ENCODE measurements at places on chromosomes 11 and 22.

- no peak for DNase-seq
Observed at GRCh38 chr11:17102462-17102861, 25.0 kb upstream of the RPS13 start.

DNA sequence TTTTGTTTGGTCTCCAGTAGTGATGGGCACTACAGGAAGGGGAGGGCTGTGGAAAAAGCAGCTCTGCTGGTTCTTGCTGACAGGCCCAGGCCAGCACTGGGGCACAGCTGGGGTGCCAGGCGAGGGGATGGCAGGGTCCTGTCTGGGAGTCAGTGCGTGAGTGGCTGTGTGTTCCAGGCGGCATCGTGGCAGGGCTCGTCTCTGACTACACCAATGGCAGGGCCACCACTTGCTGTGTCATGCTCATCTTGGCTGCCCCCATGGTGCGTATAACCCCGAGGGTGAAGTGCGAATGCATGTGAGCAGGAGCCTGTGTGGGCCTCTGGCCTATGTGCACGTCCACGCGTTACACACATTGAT, 20.9 kb downstream of the SLC37A2 start:
- no peak for DNase-seq

GRCh38 chr11:98136357-98136756, 884.4 kb upstream of the CNTN5 start:
- DNase-seq: no peak

DNA sequence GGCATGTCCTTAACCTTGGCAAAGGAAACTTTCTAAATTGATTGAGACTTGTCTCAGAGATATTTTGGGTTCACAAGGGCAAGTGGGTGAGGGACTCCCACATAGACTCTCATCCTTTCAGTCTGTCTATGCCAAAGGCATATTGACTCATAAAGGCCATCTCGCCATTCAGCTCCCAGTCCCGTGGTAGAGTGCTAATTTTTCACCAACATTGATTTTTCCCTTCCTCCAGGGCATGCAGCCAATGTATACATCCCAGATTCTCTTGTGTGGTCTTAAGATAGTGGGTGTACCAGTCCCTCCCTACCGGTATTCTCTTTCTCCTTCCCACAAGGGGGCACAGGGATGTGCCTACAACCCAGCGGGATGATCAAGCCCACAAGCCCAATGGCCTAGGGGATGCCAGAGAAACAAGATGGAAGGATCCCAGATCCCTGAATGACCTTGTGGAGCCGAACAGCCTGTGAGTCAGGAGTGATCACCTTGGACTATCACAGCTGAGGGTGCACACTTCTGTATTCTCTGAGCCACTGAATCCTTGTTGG, 7.9 kb downstream of the C11orf96 start:
- no peak for DNase-seq

- DNase-seq: no peak
Observed at GRCh38 chr22:49367041-49367697, 460.5 kb downstream of the BRD1 start.

GRCh38 chr11:7571640-7572000, 57.8 kb downstream of the PPFIBP2 start:
- DNase-seq: peak; percentile 67

- DNase-seq: no peak
Observed at GRCh38 chr11:34284156-34284555, 73.7 kb downstream of the ABTB2 start.

DNA sequence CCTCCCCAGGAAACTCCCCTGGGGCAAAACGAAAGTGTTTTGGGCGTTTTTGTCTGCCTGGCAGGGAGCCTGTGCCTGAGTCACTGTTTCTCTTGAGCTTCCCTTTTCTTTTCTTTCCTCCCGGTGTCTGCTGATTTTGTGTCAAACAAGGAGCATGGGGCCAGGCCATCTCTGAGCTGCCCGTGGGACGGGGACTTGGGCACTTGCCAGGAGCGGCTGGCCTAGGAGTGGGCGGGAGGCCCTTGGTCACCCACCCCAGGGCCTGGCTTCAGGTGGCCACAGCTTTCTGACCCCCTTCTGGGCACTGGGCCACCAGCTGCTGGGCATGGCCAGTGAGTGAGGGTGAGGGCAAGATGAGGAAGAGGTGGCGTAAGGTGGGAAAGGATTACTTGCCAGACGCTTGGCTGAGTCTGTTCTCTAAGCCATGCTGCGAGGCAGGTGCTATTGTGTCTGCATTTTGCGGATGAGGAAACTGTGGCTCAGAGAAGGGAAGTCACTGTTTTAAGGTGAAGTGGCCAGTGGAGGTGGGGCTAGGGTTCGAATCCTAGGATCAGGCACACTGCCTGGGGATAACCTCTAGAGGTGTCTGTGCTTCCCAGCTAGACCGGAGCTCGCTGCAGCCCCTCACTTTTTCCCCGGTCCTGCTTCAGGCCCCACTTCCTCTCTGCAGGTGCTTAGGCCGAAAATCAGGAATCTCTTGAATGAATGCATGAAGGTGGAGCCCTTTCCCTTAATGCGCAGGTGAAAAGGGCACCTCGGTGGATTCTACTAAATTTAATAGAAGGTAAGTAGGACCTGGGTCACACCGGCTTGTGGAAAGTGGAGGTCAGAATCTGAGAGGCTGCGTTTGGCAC, 7.8 kb upstream of the NFAM1 start:
- no peak for DNase-seq

DNA sequence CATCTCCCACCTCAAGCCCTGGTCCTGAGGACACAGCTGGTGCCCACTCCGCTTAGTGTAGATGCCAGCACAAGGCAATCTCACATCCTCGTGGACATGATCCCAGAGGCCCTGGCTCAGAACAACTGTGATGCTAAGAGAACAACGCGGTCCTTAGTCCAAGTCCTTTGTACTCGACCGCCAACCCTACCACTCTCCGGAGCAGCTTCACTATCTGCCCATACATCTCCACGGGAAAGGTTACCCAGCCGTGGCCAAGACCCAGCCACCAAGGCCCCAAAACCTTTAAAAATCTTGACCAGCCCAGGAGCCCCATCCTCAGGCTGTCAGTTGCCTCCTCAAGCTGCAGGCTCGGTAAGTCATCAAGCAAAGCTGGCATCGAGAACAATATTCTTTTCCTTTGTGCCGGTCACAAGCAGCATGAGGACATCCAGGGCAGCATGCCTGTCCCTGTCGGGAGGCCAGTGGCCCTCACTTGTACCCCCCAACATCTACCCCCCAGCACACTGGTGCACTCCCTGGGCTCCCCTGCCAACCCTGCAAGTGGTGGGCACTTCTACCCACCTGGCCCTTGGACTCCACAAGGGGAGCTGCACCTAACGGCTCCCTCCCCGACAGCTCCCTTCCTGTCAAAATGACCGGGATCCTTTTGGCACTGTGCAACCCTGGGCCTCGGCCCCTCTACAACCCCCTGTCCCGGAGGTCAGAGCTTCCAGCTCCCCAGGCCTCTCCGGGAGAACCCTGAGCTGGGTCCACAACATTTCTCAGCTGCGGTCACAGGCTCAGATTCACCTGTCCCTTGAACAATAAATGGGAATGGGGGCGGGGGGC, 2.5 kb downstream of the OSBPL5 start:
- DNase-seq: no peak

DNA sequence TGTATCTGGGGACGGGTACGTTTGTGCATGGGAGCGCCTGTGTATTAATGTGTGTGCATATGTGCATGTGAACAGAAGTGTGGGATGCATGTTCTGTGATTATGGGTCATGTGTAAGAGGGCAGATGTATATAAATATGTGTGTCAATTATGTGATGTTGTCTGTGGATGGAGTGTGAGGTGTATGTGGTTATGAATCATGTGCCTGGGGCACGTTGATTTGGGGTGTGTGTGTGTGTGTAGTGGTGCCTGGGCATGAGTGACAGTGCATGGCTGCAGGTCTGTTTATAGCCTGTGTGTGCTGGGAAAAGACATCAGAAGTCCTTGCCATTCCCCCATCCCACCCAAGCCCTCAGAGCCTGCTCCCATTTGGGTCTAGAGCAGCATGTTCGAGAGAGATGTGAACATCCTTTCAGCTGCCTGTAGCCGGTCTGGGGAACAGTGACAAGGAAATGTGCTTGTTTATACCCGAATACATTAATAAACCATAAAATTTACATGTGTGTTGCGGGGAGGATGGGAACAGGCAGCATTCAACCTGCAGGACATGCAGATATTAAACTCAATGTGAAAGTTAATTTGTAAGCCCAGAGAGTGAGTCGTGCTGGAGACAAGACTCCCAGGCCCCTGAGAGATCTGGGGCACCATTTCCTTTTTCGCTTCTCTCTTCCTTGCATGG, 129.0 kb downstream of the NECTIN1 start:
- DNase-seq: no peak

DNA sequence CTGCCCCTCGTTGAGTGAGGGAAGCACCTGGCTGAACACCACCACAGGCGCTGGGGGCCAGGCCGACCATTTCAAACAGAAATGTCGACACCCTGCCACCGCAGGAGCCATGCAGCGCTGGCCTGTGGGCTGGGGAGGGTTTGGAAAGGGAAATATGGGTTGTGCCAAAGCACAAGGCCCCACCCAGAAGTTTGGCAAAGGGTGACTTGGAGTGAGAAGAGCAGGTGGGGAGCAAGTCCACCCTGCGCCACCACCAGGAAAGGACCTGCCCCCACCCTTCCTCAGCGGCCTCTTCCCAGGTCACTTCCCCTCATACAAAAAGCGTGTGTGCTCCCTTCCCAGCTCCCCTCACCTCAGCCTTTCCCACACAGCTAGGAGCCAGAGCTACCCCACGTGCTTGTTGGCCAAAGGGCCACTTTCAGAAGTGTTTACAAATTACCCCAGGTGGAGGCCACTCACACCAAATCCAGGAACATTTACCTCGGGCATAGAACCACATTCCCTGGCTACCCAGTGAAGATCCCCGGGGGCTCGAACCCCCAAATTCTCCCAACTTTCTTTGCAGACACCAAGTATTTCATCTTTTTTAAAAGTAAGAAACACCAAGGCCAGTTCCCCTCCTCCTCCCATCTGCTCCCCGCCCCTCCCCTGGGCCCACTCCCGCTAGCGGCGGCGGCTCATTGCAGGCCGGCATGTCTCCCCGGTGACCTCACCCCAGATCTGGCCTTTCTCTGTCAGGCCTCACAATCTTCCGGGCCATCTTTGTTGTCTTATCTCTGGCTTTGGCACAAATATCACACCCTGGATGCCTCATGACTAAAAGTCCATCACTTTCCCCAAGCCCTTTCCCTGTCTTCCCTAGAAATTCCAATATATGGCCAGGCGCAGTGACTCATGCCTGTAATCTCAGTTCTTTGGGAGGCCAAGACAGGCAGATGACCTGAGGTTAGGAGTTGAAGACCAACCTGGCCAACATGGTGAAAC, 20.5 kb upstream of the SCGB1A1 start:
- no peak for DNase-seq

DNA sequence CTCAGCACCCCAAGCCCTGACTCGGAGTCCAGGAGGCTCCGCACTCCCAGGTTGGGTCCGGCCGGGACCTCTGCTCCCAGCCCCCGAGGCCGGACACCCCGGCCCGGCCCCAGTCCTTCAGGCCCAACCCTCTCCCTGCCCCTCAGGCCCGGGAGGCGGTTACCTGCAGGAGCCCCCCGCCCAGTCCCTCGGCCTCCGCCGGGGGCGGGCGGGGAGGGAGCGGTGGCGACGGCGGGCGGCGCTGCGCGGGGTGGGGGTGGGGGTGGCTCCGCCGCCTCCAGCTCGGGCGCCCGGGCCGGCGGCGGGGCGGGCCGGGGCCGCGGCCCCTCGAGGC, 310 bp downstream of the TCF20 start:
- DNase-seq: no peak

- DNase-seq: peak; percentile 79
Observed at GRCh38 chr11:7348432-7349304, 97.0 kb downstream of the SYT9 start.

DNA sequence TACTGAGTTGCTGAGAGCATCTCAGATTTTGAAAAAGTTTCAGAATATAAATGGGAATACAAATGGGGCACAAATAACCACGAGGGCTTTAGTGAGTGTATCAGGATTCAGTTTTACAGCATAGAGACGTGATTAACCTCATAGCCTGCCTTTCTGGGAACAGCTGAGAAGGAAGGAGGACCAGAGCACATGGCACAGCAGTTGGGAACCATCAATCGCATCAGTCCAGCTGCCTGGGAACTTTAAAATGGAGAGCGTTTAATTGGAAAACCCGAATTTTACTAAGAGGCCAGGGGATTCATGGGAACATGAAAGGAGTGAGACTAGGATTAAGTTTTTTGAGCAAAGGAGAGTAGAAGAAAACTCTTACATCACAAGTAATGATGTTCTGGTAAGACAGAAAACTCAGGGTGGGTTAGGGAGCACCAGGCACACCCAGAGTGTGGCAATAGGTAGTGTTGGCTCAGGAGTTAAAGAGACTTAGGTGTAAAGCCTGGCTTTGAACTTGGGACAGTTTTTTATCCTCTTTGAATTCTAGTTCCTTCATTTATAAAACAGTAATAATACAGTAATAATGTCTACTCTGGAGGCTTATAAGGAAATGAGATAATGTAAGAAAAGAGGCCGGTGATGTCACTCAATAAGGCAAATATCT, 40.2 kb downstream of the FZD4 start:
- DNase-seq: no peak

- DNase-seq: no peak
Observed at GRCh38 chr22:33722816-33723215, 197.5 kb downstream of the LARGE1 start.

- DNase-seq: no peak
Observed at GRCh38 chr22:44391015-44391414, 78.3 kb upstream of the SHISAL1 start.

DNA sequence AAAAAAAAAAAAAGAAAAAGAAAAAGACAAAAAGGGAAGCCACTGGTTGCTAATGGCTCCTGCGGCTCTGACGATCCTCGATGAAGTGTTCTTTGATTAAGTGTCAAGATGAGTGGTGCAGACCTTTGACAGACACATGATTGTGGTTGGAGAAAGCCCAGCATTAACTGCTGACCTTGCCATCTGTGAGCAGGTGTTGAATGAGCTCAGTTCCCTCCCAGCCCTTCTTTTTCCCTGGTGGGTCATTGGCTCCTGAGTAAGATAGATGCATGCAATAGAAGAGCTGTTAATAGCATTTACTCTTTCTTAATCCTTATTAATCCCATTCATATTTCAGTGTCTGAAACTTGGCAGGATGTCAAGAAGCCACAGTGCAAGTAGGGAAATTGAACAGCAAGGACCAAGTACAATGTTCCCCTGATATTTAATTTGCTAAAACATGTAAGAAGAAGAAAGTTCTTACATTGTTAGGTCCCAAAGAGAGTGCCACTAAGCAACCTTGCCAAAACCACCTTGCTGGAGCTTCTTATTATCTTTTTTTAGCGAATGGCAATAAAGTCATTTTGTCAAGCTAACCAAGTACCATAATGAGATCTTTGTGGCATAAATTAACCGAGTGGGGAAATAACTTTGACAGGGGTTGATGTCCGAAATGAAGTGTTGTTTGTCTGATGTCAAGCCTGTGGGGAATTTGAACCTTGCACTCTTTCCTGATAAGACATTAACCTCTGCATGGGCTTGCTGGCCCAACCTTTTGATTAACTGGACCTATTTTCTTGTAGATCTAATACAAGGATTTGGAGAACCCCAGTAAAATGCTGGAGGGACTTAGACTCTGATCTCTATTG, 113.7 kb downstream of the PTPRJ start:
- DNase-seq: no peak

DNA sequence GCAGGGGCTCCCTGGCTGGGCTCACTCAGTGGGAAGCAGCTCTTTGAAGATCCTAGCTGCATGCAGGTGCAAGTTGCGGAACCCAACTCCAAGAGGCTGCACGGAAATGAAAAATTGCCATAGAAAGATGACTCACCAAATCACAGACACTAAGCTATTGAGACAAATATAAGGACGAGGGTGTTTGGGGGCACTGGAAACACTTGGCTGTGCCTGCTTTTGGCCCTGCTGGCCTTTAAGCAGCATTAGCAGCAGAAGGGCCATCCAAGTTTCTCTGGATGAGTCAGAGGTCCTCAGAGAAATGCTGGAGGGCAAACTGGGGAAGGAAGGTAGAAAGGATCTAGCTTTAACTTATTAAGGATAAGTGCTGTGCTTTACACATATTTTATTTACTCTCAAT, 282.3 kb downstream of the KIRREL3 start:
- no peak for DNase-seq

All from cerebellum (tissue), 4 donors.